ENCODE measurements at places on chromosomes 7 and 10.

DNA sequence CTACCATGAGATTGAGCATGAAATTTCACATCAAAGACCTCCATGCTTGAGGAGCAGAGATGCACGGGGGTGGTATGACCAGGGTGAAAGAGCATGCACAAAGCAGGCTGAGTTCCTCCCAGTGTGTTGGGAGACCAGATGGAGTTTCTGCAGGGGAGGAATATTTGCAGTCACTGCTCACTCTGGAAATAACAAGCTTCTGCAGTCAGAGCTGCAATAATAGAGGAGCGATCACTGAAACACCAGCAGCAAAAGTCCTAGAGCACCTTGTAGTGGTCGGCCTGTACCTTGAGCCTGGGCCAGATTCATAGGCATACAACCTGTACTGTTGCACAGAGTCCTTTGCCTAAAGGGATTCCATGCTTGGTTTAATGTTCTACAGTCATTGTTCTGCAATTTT is 184.5 kb upstream of the SP8 start:
- no peak for DNase-seq

DNA sequence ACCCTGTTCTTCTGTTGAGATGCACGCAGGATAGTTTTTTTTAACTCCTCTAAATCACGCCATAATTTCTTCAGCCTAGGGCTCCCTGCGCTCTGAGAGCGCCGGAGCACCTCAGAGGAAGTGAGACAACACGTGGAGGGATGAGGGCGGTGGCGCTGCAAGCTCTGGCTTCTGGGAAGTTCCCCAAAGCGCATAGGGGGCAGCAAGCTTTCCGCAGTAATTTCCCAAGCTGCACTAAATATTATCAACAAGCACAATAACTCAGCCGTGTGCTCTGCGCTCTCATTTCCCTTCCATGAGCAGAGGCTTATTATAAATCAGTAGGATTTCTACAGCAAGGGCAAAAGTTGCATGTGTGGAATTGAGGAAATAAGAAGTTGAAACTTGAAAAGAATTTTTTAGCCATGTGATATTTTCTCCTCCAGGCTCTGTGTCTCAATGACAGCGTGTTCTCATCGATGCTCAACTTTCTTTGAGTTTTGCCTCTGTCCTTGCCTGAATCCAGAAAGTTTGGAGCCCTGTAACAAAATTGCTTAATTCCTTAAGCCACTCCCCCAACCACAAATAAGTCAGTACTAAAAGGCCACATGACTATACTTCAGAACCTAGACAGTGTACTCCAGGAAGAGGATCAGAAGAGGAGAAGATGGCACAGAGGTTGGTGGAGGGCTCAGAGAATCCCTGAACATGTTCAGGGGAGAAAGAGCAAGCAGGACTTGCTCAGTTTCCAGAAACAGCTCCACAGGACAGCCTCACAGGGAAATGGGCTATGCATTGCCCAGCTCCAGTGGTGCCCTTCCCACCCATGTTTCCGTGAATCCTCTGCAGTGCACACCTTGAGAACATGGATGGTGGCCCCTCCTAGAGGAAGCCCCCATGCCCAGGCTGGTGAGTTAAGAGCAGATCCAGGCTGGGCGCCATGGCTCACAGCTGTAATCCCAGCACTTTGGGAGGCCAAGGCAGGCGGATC is 221.5 kb upstream of the GHITM start:
- no peak for DNase-seq

DNA sequence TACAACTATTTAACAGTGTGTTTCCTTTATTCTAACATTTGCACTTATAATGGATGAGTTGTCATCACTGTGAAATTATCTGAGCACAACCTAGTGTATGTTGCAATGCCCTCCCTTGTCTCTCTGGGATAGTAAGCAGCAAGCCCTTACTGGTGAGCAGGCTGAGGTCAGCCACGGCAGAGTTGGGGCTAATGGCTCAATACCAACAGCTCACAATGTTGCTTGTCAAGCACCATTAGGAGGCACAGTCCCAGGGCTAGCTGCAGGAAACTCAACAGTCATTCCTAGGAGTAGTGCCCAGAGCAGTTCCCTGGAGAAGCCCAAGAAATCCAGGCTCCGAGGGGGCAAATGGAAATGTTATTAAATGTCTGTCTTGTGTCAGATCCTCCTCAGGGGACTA is 858.4 kb downstream of the GRID1 start:
- DNase-seq: no peak

DNA sequence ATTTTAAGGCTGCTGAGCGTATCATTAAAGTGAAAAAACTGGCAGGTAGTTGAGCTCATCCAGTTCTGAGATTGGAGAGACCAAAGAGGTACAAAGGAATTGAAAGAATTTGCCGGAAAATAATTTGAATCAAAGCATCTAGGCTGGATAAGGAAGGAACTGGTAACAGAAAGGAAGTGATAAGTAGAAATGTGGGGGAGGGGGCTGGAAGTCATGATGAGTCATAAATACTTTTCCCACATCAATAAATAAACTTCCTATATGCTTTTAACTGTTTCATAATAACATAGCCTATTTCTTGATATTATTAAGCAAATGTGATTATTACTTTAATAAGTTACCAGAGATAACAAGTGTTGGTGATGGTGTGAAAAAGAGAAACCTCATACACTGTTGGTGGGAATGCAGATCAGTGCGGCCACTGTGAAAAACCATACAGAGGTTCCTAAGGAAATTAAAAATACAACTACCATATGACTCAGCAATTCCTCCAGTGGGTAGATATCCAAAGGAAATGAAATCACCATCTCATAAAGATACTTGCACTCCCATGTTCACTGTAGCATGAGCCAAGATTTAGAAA is 27.0 kb downstream of the ZNF438 start:
- no peak for DNase-seq

- no peak for DNase-seq
These were observed 481.6 kb downstream of the SH2D4B start for GRCh38 chr10:81019029-81019890.

GRCh38 chr7:141699860-141700259 is 2.1 kb downstream of the DENND11 start:
- no peak for DNase-seq

DNA sequence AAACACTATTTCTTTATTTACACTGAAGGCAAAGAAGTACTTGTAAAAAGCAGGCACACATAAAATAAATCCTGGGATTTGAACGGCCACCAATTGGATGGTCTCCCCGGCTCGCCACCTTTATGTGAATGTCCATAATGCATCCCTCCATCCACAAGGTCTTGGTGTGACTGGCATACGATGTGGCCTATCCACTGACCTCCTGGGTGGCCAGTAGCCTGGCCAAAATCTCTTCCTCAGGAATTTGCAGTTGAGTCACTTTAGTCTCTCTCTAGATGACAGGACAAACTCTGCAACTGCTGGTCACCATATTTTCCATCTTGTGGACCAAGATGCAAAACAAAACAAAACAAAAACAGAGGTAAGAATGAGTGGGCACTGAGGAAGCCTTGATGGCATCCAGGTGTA is 39.1 kb downstream of the CDK1 start:
- DNase-seq: no peak

- no peak for DNase-seq
These were observed 71.9 kb downstream of the FAM13C start for GRCh38 chr10:59290448-59290847.

GRCh38 chr10:123043409-123043925 is 34.7 kb downstream of the ACADSB start:
- peak; percentile 67 for DNase-seq

DNA sequence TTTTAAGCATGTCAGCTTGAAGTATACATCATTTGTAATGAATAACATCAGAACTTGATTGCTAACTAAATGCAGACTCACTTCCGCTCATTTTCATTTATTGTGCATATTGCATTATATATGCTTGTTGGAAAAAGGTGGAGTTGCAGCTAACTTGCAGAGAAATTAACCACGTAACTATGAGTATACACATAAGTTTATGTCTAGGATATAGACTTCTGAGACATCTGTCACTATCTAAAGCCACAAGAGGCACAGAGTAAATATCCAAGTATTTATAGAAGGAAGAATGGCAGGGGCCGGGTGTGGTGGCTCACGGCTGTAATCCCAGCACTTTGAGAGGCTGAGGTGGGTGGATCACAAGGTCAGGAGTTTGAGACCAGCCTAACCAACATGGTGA is 47.3 kb downstream of the TNPO3 start:
- DNase-seq: no peak

DNA sequence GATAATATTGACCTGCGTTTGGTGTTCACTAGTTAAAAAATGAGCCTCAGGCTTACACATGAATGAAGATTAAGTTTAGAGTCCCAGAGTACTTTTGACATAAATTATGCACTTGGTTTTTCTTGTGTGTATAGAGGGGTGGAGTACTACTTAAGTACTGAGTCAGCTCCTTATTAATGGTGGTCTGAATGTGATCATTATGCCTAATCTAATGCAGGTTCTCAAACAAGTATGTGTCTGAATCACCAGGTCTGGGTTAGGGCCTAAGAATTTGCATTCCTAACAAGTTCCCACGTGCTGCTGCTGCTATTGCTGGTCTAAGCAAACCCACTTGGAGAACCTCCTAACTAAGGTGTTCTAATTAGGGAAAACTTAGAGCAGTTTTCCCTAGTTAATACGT is 30.7 kb upstream of the STOX1 start:
- DNase-seq: no peak

GRCh38 chr7:108193594-108194498 is 63.7 kb upstream of the LAMB4 start:
- DNase-seq: no peak

- no peak for DNase-seq
These were observed 44.0 kb downstream of the CREB3L2 start for GRCh38 chr7:137957887-137958286.

- DNase-seq: no peak
These were observed 5.4 kb upstream of the ZFYVE27 start for GRCh38 chr10:97731346-97732051.

GRCh38 chr10:103855424-103855823 is at the start of gene SH3PXD2A:
Gene SH3PXD2A (minus strand): TSS chr10:103855576. CDS start chr10:103855266, 310 bp downstream.
- no peak for DNase-seq

GRCh38 chr7:128171-129080 is 63.9 kb upstream of the FAM20C start:
- no peak for DNase-seq

DNA sequence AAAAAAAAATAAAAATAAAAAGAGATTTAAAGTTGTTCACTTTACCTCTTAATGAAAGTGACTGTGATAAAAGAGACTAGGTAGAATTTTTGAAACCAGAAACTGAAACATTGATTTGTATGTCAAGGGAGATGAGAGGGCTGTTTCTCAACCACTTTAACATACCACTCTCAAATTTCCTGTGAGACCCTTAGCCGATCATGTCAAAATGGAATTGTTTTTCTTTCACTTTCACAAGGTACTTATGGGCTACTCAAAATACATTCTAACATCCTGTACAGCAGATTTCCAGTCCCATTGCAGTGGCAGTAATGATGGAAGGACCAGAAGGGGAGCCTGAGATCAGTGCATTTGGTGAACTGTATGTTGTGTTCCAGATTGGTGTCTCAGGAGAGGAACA is 261.2 kb downstream of the PPP1R3A start:
- DNase-seq: no peak

- no peak for DNase-seq
These were observed 198.1 kb downstream of the ZNF438 start for GRCh38 chr10:30833628-30833970.

GRCh38 chr10:49457686-49458085 is 61.8 kb upstream of the DRGX start:
- no peak for DNase-seq

DNA sequence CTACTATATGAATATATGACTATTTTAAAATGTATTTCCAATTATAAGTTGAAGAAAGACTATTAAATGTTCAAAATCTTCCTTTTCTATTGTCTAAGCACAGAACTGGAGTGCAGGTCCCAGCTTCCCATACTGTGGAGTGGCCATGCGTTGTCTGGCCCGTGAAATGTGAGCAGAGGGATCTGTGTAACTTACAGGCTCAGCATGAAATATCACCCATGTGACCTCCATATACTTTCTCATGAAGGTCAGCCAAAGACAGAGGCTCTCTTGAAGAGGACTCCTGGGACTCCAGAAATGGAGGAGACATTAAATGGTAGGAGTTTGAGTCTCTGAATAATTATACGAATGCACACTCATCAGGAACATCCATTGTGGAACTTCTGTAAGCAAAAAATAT is 92.4 kb upstream of the CAV2 start:
- DNase-seq: no peak

DNA sequence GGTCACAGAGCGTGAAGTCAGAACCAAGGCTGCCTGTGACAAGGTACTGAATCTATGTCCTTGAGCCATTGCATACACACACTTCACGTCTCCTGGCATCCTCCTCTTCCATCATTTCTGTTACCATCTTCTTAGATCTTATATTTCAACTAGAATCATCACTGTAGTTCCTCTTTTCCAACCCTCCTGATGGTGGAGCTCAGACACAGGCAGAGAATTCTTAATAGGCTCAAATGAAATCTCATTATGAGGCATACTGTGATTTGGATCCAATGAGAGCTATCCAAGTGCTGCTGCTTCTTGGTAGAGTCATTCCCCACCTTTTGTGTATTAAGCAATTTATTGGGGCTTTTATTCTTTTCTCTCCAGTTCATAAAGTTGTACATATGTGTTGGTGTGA is 113.2 kb downstream of the CALCR start:
- DNase-seq: no peak

DNA sequence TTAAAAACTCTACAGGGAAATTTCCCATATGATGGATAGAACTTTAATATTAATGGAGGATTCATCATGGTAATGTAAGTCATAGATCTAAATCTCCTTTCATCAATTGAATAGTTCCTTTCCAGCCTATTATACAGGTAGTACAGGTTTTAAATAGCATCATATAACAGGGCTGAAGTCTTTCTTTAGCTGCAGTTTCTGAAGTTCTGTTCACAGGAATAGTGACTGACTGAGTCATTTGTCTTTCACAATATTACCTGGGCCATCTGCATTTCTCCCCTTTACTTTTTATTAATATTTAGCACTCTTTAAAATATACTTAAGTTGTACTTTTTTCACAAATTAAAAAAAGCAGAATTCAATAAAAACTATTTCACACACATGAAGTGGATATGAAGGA is 12.6 kb upstream of the NPVF start:
- DNase-seq: no peak

DNA sequence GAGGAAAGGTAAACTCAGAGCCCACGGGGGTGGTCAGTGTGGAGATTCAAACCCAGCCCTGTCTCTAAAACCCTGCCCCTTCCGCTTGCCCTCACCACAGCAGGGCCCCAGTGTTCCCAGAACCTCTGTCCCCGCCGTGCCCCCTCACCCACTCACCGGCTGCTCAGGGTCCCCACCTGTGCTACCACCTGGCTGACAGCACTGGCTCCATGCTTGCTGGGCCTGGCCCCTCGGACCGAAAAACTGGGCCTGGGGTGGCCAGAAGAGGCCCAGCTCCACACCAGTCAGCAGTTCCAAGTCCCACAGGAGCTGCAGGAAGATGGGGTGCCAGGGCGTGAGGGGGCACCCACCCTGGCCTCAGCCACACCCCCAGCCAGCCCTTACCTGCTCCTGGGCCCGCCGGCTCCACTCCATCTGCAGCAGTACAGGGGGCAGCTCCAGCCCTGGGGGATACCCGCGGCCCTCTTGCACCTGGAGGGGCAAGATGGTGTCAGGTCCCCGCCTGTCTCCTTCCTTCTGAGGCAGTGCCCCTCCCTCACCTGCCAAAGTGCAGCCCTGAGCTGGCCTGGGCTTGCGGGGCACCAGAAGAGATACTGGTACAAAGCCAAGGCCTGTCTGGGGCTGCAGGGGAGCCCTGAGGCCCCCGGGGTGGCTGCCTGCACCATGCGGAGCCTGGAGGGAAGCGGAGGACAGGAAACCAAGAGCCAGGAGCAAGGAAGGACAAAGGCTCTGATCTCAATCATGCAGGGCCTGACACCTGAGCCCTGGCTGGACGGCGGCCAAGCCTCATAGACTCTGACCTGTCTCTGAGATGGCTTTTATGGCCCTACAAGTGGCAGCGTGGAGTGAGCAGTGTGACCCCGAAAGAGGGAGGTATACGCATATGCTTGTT is 11.7 kb downstream of the ATP6V1F start:
- no peak for DNase-seq
